ENCODE measurements at places on chromosomes 4 and X.

DNA sequence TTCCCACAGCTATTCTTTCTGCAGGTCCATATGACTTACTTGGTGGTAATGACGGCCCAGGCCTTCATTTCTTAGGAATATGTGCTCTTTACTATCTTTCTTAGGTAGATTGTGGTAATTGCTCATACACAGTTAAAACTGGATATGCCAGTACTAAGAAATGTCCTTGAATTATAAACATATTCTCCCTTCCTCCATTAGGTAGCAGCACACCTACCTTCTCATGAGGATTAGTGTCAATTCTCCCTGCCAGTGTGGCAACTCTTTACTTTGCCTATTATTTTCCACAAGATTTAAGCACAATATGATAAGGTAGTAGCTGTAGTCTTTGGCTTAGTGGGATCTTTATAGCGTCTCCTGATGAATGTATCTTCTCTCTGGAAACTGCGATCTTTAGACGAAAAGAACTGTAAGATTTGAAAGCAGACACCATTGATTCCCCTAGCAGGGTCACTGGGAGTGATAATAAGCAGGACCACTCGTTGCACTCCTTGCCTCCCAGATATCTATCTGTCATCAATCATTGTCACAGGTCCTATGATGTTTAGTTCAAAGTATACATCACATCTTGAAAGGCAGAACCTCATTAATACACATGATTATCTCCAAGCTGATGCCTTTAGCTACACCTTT lies 1240.7 kb downstream of the C4orf33 start:
- no peak for DNase-seq

- DNase-seq: no peak
These were observed 162.5 kb upstream of the MED14 start for GRCh38 chrX:40897718-40898270.

DNA sequence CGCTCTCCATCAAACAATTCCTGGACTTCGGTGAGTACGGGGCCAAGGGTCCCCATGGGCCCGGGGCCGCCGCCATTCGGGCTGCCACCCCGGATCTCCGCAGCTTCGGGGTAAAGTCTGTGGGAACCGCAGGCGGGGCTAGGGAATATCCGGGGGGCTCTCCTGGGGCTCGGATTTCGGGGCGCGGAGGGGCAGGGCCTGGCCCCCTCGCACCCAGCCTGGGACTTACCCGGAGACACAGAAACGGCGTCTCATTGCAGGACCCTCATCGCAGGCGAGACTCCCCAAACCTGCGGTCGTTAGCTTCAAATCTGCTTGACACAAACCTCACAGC lies 413 bp downstream of the PDK3 start:
- no peak for DNase-seq

- no peak for DNase-seq
These were observed 555.2 kb upstream of the EPHA5 start for GRCh38 chr4:66225539-66225938.

DNA sequence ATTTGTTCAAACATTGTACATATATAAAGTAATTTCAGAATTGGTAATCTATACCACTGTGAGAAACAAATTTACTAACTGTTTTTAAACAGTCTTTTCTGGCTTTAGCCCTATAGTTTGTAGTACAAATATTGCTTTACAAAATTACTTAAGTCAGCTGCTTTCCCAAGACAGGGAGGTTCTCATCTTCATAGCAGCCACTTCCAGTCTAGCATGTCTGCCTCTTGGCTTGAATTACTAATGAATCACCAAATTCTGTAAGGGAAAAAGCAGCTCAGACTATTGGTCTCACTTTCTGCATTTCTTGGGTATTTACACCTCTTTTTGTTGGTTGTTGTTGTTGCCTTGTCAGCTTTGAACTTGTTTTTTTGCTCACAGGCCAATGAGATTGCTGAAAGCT lies 187.2 kb downstream of the NPFFR2 start:
- DNase-seq: no peak

- DNase-seq: no peak
These were observed at the start of gene RASSF6 for GRCh38 chr4:73620115-73620792. TSS of gene RASSF6 (minus strand) at chr4:73620436. CDS start at chr4:73611795, 8,641 bp downstream.

DNA sequence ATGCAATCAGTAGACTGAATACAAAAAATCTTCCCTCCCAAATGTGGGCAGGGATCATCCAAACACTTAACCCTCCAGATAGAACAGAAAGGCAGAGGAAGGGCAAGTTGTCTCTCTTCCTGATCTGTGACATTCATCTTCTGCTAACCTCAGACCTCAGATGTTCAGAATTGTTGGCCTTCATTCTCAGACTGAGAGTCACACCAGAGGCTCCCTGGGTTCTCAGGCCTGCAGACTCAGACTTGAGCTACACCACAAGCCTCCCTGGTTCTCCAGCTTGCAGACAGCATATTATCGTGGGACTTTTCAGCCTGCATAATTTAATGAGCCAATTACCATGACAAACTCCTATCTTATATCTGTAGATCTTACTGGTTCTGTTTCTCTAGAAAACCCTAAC lies 1471.6 kb upstream of the ADGRL3 start:
- DNase-seq: no peak

DNA sequence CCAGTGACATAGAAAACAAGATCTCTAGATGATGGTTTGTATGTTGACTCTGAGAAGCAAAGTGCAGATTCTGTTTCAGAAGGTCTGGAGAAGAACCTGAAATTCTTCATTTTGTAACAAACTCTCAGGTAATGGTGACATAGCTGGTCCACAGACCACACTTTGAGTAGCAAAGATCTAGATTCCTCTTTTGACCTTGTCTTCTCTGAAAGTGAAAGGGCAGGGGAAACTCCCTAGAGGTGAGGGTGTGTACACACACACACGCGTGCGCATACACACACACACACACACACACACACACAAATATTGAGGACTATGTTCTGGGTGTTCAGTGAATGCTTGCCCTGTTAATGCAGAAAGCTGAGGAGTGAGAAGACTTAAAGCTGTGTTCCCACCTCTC lies 110.1 kb downstream of the NHSL2 start:
- no peak for DNase-seq

GRCh38 chr4:184574861-184575260 lies 74.4 kb downstream of the CASP3 start:
- no peak for DNase-seq

- no peak for DNase-seq
These were observed 20.8 kb downstream of the BCOR start for GRCh38 chrX:40076750-40077575.

DNA sequence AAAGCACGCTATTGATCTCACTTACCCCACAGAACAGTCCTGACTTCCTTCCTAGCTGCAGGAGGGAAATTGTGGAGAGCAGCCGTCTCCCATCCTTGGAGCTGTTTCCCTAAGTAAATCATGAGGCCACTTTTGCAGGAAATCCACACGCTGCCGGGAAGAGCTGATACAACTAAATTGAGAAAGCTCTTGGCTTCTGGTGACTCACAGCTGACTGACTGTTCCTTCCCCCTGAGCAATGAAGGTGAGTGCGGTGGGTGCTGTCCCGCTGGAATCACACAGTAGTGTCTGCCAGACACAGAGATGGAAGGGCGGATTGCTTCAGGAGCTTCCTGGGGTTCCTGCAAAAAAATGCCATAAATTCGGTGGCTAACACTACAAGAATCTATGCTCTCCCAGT lies 268.9 kb downstream of the ASMT start:
- DNase-seq: no peak

DNA sequence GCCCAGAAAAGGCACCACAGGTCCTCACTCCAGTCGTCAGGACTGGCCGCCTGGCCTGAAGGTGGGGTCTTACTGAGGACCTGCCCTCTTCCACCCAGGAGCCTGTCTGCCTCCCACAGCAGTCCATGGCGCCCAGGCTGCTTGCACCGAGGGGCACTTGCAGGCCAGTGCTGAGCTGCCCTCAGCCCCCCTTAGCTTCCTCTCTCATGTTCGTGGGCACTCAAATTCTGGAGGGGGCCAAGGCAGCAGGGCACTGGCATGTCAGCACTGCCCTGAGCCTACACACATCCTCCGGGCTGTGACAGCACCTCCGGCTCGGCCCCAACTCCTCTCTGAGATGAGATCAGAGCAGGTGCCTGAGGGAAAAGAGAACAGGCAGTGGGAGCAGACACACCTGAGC lies 27.2 kb upstream of the ZBTB33 start:
- no peak for DNase-seq

- no peak for DNase-seq
These were observed 49.6 kb downstream of the MAP7D2 start for GRCh38 chrX:20066968-20067708.

GRCh38 chrX:47623540-47624027 lies 3.9 kb upstream of the SYN1 start:
- peak; percentile 20 for DNase-seq

GRCh38 chrX:51697397-51697796 lies 12.9 kb upstream of the CENPVL1 start:
- no peak for DNase-seq

- DNase-seq: no peak
These were observed 121.9 kb upstream of the POF1B start for GRCh38 chrX:85501349-85501748.

GRCh38 chrX:150161193-150161592 lies 201.9 kb upstream of the MAMLD1 start:
- no peak for DNase-seq

- no peak for DNase-seq
These were observed 51.9 kb upstream of the TAPT1 start for GRCh38 chr4:16278178-16278577.

DNA sequence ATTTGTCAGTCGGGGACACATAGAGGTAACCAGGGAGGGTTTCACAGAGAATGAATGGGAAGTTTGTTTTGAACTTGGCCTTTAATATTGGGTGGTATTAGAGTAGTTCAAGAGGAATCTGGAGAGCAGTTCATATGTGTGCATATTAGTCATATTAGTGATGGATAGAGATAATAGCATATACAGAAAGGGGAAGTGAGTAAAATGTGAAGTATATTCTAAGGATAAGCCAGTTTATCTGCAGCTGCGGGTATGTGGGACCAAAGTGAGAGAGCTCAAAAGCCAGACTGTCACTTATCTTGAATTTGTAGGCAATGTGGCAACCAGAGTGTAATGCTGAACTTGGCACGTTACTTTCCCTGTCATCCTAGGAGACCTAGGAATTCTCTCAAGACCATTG lies 169.9 kb downstream of the AFF2 start:
- no peak for DNase-seq

All from stimulated activated CD4-positive, alpha-beta T cell treated with anti-CD3 and anti-CD28 coated beads, Interleukin-1b, Interleukin-23, amount 100 ng/mL, for 24 hours (primary cell).